Activated T-cell treated with anti-CD3 and anti-CD28 coated beads for 4 hours (primary cell): ENCODE measurements at places on chromosomes 7 and 10.

DNA sequence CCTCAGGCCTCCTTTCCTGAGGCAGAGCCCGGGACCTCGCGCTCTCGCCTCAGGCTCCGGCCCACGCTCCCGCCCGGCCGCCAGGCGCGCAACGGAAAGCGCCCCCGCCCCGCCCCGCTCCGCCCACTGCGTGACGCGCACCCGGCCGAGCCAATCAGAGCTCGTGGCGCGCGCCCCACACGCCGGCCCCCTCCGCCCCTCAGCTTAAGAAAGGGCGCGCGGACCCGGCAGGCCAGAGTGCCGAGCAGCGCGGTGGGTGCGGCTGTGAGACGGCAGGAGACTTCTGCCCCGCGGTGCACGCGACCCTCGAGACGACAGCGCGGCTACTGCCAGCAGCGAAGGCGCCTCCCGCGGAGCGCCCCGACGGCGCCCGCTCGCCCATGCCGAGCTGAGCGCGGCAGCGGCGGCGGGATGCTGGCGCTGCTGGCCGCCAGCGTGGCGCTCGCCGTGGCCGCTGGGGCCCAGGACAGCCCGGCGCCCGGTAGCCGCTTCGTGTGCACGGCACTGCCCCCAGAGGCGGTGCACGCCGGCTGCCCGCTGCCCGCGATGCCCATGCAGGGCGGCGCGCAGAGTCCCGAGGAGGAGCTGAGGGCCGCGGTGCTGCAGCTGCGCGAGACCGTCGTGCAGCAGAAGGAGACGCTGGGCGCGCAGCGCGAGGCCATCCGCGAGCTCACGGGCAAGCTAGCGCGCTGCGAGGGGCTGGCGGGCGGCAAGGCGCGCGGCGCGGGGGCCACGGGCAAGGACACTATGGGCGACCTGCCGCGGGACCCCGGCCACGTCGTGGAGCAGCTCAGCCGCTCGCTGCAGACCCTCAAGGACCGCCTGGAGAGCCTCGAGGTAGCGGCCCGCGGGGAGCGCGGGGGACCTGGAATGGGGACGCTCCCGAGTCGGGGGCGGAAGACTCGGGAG, at the start of gene NPTX2:
TSS of gene NPTX2 (plus strand) at position 235 of the 909 bp plus-strand sequence. CDS start at position 412, 177 bp downstream.
- no peak for DNase-seq

DNA sequence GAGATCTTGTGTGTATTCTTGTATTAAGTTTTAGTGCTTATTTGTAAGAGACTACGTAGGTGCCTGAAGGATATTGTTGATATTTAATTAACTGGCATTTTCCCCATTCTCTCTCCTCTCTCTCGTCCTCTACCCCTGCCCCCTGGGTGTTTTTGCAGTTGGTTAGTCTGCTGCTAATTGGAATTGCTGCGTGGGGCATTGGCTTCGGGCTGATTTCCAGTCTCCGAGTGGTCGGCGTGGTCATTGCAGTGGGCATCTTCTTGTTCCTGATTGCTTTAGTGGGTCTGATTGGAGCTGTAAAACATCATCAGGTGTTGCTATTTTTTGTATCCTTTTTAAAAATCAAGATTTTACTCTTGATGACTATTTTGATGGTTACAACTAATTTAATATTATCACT, 22.5 kb downstream of the TSPAN13 start:
- no peak for DNase-seq

DNA sequence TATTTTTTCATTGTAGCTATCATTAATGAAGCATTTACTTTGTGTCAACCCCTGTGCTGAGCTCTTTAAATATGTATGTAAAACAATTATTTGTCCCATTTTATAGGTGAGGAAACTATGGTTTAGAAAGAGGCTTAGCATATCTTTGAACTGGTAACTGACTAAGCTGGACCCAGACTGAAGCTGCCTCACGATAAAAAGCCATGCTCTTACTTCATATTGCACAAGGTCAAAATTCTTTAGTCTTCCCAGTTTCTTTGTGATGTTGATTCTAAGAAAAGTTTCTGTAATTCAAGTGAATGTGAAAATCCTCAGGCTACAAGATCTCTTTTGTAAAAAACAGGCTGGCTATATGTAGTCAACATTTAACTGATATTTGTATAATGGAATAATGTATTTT, 46.6 kb upstream of the SLC16A12 start:
- no peak for DNase-seq

DNA sequence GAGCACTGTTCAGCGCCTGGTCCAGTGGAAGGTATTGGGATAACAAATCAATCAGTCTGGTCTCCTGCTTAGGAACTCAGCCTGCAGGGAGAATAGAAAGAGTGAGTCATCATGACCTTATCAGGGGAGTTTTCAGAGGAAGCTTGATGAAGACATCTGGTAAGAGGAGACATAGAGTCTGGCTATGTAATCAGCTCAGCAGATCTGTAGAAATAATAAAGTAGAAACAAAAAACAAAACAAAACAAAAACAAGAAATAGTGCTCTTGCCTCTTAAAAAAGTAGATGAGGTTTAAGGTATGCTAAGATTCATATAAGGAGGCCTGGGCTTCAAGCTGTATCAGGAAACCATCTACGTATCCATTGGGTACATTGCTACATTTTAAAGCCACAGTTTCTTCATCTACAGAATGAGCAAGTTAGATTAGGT, 14.4 kb downstream of the TAS2R41 start:
- no peak for DNase-seq

- DNase-seq: no peak
Measured at GRCh38 chr7:14870394-14870793, 32.2 kb downstream of the DGKB start.

DNA sequence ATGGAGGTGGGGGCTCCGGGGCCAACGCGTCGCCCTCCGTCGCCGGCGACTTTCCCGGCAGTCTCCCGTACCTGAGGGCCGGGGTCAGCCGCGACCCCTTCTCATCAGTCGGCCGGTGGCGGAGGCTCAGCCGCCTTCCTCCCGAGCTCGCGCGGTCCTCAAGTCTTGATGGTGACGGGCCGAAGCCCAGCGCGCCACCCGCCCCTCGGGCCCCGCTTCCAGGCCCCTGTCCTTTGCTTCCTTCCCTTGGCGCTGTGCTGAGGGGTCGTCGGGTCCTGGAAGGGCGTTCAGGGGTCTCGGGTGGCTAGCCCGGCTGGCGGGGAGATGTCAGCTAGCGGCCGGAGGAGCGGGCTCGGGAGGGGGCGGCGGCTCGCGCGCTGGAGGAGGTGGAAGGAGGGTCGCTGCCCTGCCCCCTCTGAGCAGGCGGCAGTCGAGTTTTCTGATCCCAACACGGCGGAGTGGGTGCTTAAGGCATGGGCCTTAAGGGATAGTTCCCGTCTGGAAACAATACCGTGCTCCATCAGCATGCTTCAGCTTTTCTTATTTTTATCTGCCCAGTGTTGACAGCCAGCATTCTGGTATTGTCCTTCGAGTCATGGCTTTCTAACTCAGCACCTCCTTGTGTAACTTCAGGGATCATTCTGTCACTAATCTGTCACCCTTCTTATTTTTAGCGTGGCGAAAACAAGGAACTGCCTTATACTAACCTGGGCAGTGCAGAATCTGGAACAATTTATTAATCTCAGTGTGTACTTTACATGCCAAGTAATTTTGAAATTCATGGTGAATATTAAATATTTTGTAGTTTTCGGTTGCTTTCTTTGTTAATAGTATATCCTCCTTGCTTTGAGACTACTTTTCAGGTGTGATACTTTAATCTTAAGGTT, 748 bp downstream of the PHTF2 start:
- DNase-seq: no peak

DNA sequence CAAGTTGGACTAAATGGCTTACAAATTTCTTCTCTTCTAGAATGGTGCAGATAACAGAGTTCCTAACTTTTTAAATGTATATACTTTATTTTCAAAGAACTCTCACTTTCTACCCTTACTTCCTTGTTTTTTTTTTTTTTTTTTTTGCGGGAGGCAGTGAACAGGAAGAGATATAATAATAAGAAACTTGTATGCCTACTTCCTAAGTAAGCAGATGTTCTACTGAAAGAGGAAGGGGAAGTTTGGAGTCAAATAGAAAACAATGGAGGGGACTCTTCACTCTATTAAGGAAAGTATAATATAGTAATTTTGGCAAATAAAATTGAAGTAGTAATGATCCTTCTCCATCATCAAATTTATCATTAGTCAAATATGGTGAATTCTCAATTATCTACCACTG, 754.0 kb downstream of the KCNMA1 start:
- no peak for DNase-seq

DNA sequence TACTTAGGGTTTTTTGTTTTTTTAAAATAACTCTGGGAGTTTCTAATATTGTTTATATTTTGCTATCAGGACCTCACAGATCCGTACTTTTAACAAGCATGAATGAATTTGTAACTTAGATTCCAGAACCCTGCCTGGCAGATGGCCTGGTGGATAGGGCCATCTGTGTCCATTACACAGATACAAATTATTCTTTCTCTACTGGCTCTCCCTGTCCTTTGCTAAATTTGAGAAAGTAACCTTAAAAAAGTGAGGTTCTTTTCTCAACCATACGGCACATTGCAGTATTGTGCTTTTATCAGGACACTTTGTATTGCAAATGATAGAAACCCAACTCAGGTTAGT, 26.6 kb downstream of the LCOR start:
- no peak for DNase-seq

DNA sequence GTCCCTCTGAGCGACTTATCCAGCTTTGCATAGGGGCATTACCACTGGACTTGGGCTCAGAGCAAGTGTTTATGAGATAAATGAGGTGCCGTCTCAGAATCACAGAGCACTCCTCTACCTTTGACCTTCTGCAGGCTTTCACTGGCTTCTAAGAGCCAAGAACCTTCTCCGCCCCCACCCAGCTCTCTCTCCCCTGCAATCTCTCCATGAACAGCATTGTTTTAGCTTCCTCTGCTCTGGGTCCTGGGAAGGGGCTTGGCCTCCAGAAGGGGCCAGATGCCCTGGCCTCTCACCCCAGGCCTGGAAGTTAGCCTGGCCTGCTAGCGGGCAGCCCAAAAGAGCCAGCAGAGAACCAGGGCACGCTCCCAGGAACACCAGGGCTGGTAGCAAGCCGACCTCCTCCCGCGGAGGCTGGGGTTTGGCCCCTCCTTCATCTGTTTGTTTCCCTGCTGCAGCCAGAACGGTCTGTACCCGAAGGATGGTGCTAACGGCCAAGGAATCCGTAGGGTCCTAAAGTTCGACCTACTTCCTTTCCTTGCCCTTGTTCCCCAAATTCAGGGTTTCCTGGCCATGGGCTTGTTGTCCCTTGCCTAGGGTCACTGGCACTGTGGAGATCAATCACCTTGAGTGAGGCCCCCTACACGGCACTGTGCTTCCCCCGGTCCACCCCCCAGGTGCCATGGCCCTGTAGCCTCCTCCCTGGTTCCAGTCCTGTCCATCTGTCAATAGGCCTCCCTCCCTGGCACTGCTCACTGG, 18.7 kb upstream of the DDIT4 start:
- DNase-seq: no peak

DNA sequence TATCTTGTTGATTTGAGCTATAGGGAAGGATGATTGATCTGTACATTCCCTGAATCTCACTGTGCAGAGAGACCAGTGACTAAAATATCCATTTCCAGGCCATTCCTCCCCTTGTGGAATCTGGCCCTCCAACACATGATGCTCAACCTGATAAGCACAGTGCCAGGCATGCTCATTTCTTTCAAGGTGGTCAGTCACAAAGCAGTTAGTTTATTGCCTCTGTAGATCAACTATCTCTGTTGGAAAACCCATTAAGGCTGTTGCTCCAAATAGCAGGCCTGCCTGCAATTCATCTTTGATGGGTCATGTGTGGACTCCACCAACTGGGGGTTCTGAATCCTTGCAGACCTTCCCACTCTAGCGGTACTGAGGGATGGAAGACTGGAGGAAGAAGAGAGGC, 168.6 kb upstream of the FOXK1 start:
- DNase-seq: no peak

DNA sequence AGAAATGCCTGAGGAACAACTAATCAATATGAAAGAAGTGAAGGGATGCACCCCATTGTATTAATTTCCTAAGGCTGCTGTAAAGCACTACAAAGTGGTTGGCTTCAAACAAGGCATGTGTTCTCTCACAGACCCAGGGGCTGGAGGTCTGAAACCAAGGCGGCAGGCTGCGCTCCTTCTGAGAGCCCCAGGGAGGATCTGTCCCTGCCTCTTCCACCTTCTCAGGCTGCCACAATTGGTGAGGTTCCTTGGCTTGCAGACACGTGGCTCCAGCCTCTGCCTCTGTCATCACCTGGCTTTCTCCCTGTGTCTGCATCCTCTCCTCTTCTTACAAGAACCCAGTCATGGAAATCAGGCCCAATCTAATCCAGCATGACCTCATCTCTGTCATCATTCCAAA, 110.1 kb downstream of the TNS3 start:
- DNase-seq: no peak

DNA sequence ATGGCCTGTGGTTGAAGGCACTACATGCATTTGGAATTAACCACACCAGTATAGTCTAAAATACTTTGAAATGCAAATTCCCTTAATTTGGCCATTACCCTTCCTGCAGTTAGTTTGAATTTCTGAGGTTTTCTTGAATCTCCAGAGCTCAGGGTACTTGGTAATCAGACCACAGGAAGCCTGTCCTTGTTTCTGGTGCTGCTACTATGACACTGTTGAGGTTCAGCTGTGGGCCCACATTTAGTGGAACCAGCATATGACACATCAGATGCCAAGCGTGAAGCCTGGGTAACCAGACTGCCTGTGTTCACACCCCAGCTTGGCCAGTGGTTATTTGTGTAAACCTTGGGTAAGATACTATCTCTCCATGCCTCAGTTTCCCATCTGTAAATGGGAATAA, 124.3 kb downstream of the SNX10 start:
- DNase-seq: no peak

GRCh38 chr7:46032353-46032752, 111.3 kb upstream of the IGFBP3 start:
- DNase-seq: no peak

GRCh38 chr7:110539216-110539615, 551.7 kb upstream of the LRRN3 start:
- no peak for DNase-seq

- DNase-seq: no peak
Measured at GRCh38 chr10:127278001-127278400, 81.6 kb upstream of the INSYN2A start.

DNA sequence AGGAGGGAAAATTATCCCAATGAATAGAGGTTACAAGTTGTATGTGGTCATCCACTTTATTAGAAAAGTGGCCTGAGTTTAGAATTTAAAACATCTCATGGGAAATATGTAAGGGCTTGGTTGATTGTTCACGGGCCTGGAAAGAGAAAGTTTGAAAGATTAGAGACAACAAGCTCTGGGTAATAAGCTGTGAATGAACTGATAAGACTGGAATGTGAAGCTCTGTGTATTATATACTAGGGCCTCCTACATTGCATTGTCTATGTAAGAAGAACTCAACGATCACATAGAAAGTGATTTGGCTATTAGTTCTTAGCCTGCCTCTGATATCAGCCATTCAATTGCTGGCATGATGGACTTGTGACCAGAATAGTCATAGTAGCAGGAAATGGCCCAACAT, 199.2 kb upstream of the MAGI2 start:
- DNase-seq: no peak
